Vagina (tissue), 2 donors: ENCODE measurements at places on chromosomes 13 and 19.

DNA sequence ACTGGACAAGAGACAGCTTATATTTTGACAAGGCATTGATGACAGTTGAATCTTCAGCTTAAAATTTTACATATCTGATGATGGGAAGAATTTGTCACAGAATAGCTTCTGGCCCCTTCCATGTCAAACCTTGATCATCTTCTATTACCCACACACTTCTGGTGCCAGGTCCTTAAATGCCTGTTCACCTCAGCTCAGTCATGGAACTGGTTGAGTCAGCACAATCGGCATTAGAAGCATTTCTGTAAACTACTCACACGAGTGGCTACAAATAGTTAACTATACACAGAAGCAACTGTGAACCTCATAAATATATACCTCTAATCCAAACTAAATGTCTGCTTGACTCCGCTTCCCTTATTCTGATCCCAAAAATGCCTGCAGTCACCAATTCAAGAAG, 161.2 kb downstream of the FOXO1 start:
- DNase-seq, result no peak

- DNase-seq, result no peak
Observed at GRCh38 chr19:32675720-32676185, at the start of gene RGS9BP. TSS of gene RGS9BP (plus strand) at chr19:32675848. CDS start at chr19:32676264, 416 bp downstream.

GRCh38 chr13:97285221-97285955, 63.3 kb downstream of the MBNL2 start:
- DNase-seq, result no peak

- no peak for DNase-seq
Observed at GRCh38 chr13:25802579-25802978, 249.2 kb downstream of the SHISA2 start.

DNA sequence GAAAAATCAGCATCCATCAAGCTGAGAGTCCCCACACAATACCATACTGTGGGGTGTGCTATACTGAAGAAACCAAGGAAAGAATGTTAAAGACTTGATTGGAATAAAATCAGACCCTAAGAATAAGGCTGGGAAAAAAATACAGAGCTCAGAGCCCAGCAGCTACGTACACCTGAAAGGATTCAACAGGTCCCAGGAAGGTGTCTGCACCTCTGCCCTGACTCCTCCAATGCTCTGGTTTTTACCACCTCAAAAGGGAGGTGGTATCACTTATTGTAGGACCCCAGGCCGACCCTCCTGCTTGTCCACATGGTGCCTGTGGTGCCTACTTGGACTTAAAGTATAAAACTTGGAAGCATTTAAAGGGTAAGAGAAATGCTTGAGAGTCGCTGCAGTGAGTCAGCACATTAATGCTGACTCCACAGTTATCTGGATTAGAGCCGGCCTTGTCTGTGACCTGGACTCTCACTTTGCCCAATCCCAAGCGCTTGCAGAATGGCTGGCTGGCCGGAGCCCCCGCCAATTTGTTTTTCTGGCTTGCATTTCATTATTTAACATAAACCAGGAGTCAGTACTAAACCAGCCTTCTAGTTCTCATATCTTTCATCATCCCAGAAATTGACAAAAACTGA, 110.1 kb downstream of the FGF14 start:
- no peak for DNase-seq

DNA sequence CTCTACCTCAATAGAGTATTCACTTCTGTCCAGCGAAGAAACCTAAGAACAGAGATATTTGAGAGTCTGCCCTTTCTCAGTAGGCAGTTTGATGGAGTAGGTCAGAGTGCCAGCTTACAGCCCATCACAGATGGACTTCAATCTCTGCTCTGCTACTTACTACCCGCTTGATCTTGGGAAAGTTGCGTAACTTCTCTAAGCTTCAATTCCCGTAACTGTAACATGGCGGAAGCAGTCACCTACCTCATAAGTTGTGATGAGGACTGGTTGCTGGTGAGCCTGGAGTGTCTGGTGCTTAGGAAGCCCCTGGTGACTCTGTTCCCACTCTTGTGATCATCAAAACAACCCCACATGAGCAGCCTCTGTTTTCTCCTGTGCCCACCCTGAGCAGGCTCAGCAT, 31.0 kb downstream of the AMER2 start:
- DNase-seq, result no peak
